ENCODE measurements at places on chromosomes 4 and X.

DNA sequence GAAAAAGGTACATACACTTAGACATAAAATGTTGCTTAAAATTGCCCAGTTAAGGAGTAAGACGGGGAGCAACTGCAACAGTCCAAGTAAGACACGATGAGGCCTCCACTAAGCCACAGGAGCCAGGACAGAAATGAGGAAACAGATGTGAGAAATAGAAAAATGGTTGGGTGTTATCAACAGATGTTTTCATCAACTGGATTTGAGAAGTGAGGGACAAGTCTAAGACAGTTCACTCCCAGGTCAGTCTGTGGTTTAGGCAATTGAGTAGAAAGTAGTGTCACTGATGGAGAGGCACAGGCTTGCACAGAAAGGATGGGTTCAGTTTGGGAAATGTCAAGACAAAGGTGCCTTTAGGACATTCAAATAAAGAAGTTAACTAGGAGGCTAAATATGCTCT is 23.5 kb upstream of the PHF8 start:
- DNase-seq: no peak

DNA sequence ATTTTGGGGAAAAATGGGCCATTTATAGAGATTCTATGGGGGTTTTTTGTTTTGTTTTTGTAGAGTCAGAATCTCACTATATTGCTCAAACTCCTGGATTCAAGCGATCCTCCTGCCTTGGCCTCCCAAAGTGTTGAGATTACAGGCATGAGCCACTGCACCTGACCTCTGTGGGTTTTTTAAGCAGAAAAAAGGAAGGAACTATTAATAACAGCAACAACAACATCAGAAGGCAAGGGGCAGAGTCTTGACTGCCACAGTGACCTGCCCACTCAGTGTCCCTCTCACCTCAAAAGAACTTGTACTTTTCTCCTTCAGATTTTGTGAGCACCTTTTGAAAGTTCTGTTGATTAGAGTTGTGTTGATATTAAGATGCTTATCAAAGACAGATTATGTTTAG is 48.1 kb downstream of the FNIP2 start:
- DNase-seq: no peak

DNA sequence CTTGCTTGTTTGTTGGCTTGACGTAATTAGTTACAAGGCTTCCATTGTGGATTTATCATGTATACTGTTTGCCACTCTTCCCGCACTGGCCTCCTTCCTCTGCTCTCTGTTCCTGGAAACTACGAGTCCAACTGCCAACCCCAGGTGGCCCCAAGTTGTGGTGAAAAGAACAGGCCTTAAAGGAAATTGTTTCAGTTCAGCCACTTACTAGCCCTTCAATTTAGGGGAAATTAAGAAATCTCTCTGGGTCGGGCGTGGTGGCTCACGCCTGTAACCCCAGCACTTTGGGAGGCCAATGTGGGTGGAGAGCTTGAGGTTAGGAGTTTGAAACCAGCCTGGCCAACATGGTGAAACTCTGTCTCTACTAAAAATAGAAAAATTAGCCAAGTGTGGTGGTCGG is 28.0 kb downstream of the RBM47 start:
- no peak for DNase-seq

GRCh38 chr4:106312377-106312776 is 3.6 kb downstream of the TBCK start:
- no peak for DNase-seq

- no peak for DNase-seq
Measured at GRCh38 chr4:151569650-151570049, 160.7 kb downstream of the FHIP1A start.

- DNase-seq: peak; percentile 77
Measured at GRCh38 chrX:48493890-48494364, 14.9 kb upstream of the PORCN start.

- no peak for DNase-seq
Measured at GRCh38 chrX:147832707-147833348, 78.9 kb upstream of the FMR1 start.

- DNase-seq: no peak
Measured at GRCh38 chr4:48710446-48711209, 69.5 kb downstream of the FRYL start.

- no peak for DNase-seq
Measured at GRCh38 chr4:17502756-17503155, 9.1 kb downstream of the QDPR start.

GRCh38 chrX:115173181-115173580 is 16.0 kb upstream of the RBMXL3 start:
- peak; percentile 14 for DNase-seq

DNA sequence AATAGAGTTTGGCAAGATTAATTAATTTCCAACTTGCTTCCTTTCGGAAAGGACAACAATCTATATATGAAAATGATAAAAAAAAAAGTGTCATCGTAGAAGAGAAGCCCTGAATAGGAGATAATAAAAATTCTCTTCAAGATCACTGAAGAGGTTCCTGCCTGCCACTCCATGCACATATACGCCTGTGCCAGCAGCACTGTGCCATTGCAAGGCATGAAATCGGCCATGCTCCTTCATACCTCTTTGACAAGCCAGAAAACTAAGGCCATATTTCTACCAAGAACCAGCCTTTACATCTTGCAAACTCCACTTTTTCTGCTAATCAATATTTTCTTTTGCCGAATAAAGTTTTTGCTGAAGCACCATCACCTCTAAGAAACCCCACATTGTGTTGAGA is 365.5 kb downstream of the CXXC4 start:
- no peak for DNase-seq

DNA sequence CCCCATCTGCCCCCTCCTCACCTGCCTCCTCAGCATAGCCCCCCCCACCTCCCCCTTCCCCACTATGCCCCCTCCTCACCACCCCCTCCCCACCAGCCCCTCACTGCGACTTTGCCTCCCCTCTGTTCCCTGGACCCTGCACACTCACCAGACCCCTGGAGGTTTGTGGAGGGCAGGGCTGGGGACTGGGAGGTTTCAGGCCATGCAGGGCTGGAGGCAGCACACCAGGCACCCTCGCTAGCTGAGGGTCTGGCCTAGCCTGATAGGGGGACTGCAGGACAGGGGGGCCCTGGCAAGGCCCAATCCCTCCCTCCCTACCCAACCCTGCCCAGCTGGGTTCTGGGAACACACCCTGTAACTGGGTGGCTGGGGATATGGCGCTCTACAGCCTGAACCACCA is 28.0 kb downstream of the TACC3 start:
- no peak for DNase-seq

DNA sequence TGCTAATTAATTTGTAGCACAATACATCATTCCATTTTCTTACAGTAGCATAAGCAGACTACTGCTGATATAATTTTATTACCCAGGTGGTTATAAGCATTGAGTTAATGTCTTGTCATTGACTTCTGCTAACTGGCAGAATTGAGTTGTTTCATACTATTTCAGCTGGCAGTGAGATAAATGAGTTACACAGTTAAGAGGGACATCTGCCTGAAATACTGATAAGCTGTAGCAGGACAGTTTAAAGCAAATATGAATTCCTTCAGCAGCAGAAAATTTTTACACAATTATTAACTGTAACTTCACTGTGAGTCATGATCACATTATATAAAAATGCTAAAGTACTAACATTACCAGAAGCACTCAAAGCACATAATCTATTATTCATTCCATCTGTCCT is 326.8 kb downstream of the INPP4B start:
- no peak for DNase-seq

DNA sequence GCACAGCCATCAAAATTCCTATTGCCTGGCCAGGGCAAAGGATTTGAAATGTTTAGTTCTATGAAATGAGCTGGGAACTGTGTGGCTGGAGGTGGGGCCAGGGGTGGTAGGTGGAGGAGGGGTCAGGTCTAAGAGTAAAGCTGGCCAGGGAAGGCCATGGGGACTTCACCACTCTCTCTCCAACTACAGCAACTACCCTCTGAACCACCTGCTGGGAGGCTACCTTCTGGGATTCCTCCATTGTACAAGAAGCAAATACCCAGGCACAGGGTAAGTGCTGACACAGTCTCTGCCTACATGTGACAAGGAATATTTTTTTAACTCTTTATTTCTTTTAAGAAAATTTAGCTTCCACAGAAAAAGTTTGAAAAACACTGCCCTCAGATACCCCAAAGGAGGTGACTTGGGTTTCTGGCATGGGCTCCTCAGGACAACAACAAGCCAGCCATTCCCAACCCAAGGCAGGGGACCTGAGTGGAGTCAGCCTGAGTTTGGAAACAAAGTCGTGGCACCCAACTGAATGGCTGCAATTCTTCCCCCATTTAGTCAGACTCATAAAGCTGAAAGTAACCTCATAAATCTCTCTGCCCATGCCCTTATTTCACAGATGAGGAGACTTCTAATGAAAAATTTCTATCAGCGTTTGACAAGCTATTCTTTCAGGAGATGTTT is 593.8 kb upstream of the DIPK2B start:
- no peak for DNase-seq

GRCh38 chrX:46278572-46278971 is 266.6 kb downstream of the ZNF674 start:
- no peak for DNase-seq

GRCh38 chrX:8692871-8693270 is 39.1 kb downstream of the ANOS1 start:
- DNase-seq: no peak

DNA sequence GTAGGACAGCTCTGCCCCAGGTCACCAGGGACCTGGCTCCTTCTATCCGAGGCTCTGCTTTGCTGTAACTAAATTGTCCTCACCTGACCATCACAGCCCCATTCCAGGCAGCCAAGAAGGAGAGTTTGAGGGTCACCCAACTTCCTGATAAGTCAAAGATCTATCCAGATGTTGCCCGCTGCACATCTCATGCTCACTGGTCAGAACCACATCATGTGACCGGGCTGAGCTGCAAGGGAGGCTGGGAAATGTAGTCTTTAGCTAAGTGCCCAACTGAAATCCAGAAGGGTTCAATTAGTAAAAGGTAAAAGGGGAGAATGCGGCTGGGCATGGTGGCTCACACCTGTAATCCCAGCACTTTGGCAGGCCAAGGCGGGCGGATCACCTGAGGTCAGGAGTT is 18.4 kb downstream of the HMX1 start:
- DNase-seq: peak; percentile 33

- no peak for DNase-seq
Measured at GRCh38 chr4:62512271-62512670, 1312.1 kb downstream of the ADGRL3 start.

GRCh38 chr4:145501051-145501660 is 19.5 kb downstream of the SMAD1 start:
- no peak for DNase-seq

DNA sequence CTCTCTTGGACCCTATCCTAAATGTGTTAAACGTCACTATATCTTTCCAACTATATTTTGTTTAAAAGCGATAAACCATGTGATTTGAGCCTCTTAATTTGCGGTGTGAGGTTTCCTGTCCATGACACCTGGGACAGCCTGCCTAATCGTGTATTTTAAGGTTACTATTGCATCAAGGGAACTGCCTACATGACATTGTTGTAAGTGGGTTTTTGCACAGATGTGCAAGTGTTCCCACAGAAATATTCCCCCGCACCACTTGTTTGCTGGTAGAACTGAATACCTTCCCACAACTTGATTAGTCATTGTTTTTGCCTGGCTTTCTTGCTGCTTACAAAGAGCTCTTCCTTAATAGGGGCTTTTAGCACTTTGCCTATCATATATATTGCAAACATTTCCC is 5.1 kb upstream of the FAM184B start:
- no peak for DNase-seq

- no peak for DNase-seq
Measured at GRCh38 chrX:153520287-153520917, 3.0 kb downstream of the ATP2B3 start.

DNA sequence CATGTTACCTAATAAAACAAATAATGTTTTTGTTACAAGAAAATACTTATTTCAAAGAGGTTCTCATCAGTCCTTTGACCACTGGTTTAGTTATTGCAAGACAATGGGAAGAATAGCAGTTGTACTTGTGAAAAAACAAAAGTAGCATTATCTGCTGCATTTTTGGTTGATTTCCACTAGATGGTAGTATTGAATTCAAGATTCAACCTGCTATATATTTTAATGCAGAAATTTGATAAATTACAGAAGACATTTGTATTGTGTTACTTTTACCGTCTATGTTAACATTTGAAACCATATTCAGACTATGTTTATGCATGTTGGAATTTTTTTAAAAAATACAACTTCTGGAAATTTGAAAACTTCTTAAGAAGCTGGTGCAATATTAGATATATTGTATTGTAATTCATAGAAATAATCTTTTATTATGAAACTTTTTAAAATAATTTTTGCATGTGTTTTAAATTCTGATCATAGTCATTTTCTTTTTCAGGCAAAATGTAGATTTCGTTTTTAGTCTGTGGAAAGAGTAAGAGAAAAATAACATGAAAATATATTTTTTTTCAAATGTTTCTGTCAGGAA is 56.4 kb downstream of the SPCS3 start:
- DNase-seq: peak; percentile 42

GRCh38 chr4:169250796-169251195 is 20.0 kb downstream of the SH3RF1 start:
- DNase-seq: no peak

- no peak for DNase-seq
Measured at GRCh38 chrX:132831336-132831973, 127.0 kb downstream of the HS6ST2 start.

GRCh38 chr4:81030061-81030980 is at the start of gene BMP3:
Gene BMP3, plus strand, starts transcription at chr4:81030708. Its CDS starts 577 bp downstream, at chr4:81031285.
- peak; percentile 79 for DNase-seq

- peak; percentile 65 for DNase-seq
Measured at GRCh38 chr4:95547715-95548471, 880 bp downstream of the UNC5C start.

GRCh38 chr4:146450524-146450923 is 71.2 kb downstream of the SLC10A7 start:
- DNase-seq: no peak

DNA sequence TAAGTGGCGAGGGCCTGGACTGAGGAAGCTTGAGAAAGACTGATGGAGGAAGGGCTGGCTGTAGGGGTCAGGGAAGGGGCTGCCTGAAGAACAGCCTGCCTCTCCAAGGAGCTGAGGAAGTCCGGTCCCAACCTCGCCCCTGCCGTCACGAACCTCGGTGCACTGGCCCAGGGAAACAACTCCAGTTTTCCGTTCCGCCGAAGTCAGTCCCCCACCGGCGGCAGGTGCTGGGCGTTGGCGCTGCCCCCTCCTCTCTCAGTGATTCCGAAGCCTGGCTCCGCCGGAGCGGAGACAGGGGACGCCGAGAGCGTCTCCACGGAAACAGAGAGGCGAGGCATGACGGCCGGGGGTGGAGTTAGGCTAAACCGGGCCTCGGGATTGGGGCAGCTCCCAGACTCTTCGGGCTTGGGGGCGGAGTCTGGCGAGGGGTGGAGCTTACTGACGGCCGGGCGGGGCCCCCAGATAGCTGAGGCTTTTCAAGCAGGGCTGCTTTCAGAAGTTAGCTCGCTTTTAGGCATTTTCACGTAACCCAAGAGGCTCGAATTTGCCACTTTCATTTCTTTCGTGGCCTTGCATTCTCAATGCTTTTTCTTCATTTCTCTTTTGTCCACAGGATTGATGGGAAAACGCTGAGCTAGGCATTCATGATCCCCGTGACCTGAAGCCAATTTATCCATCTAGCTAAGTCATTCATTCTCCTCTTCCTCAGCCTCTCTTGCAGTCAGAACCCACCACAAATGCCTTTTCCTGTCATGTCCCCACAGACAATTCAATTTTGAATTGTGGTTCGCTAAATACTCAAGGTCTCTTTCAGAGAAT is at the start of gene TTC29:
TTC29 (minus strand) TSS at position 309 of the 819 bp plus-strand sequence. CDS start 5,969 bp downstream, outside the sequence.
- DNase-seq: peak; percentile 99

- DNase-seq: peak; percentile 80
Measured at GRCh38 chr4:118865091-118865708, 23.5 kb upstream of the SYNPO2 start.

- DNase-seq: no peak
Measured at GRCh38 chr4:38133711-38134480, 173.7 kb downstream of the PTTG2 start.

- no peak for DNase-seq
Measured at GRCh38 chrX:920234-920799, 289.7 kb downstream of the SHOX start.

- no peak for DNase-seq
Measured at GRCh38 chr4:3777033-3777390, 10.8 kb downstream of the ADRA2C start.
